ENCODE measurements at places on chromosomes 6 and 20.
A peak's percentile ranks its signal among the peaks of the same experiment; 100 is the strongest.

- no peak for DNase-seq
Observed at GRCh38 chr20:41055679-41056078, 27.1 kb downstream of the TOP1 start.

- DNase-seq = no peak
Observed at GRCh38 chr6:142699391-142699790, 245.6 kb downstream of the HIVEP2 start.

- DNase-seq = no peak
Observed at GRCh38 chr6:9116026-9116425, 680.7 kb upstream of the SLC35B3 start.

DNA sequence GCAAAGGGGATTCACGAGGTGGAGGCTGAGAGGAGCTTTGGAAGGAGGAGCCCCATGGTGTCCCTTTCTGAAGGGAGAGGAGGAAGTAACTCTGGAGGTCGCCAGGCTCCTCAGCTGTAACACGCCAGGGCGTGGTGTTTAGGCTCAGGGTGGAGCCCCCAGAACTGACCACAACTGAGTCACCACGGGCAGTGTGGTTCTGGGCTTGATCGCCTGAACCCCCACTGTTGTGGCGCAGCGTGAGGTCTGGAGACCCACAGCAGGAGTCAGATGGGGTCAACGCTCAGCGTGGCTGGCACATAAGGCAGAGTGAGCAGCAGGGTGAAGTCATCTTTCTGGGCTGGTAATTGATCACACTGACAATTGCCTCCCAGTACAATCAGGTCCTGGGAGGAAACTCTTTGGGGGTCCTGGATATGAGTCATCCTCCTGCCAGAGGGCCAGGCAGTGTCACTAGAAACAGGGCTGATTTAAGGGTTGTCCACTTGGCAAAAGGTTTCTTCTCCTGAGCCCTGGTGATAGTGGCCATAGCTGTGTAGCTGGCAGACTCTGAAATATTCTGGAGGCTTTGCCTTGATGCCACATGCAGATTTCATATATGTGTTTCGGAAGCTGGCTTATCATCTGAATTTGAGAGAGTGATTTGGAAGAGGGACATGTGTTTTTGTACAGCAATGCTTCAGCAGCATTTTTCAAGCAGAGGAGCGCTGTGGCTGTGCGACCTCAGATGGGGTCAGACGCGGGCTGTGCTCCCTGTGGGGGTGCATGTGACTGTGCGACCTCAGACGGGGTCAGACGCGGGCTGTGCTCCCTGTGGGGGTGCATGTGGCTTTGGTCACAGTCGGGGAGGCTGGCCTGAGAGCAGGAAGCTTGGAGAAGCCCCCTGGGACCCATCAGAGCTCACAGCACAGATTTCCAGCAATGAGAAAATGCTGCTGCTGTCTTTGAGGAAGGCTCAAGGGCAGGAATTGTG is 50.0 kb downstream of the SYNJ2 start:
- peak; percentile 52 for DNase-seq

GRCh38 chr6:32415521-32416019 is 8.6 kb upstream of the BTNL2 start:
- peak; percentile 78 for DNase-seq

DNA sequence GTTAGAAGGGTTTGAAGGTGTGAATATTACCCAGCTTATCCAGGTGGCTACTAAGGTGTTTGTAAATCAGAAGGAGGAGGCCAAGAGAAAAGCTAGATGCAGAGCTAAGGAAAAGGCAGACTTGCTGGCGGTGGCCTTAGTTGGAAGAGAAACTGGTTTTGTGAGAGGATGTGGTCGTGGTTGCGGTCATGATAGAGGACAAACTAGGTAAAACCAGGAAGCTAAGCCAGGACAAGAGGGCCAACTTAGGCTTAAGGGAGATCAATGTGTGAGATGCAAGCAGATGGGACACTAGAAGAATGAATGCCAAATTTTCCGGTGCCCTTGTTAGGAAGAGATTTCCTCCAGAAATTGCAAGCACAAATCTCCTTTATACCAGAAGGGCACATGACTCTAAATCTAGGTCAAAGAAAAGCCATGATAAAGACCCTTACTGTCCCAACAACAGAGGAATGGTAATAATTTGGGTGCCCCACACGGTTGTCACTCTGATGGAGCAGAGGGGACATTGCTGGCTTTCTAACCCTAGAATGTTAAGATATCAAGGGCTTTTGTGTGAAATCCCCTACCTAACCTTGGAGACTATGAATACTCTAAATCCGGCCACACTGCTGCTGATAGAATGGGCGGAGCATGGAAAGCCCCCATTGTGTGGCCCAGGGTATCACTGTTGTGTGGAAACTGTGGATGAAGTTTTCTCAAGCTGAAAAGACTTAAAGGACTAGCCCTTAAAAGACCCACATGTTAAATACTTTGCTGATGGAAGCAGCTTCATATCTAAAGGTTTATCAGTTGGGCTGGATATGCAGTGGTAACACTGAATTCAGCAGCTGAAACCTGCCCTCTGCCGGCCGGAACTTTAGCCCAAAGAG is 7.8 kb downstream of the IL22RA2 start:
- DNase-seq = peak; percentile 37

- DNase-seq = no peak
Observed at GRCh38 chr6:18171871-18172270, 16.6 kb downstream of the KDM1B start.
